Inflammatory macrophage (primary cell): ENCODE measurements at places on chromosomes 6 and 20.

GRCh38 chr20:2178318-2179232, 76.9 kb downstream of the STK35 start:
- DNase-seq = no peak

DNA sequence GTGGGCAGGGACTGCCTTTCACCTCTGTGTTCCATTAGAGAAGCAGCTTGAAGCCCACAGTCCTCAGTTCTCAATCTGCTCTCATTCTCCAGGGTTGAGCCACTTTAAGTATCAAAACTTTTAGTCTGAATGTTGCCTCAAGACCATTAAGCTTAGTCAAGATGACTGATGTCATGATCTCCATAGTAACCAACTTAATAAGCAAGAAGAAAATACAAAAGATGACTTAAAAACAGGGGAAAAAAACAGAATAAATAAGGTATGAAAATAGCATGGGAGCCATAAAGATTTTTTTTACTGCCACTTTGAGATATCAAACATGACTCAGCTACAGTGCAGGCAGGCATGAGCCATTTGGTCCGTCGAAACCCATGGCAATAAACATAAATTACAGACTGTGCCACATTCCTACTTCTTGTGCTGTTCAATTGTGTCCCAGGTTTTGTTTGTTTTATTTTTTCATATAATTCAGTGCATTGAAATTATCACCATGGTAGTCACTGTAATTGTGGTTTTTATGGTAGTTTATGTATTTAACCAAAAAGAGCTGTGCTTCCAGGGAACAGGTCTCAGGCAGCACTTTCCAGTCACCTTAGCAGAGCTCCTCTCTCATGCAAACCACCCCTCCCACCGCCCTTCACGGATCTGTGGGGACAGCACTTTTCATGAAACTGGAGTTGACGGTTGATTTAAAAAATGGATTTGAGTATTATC, 156.5 kb upstream of the INSM1 start:
- DNase-seq = no peak

DNA sequence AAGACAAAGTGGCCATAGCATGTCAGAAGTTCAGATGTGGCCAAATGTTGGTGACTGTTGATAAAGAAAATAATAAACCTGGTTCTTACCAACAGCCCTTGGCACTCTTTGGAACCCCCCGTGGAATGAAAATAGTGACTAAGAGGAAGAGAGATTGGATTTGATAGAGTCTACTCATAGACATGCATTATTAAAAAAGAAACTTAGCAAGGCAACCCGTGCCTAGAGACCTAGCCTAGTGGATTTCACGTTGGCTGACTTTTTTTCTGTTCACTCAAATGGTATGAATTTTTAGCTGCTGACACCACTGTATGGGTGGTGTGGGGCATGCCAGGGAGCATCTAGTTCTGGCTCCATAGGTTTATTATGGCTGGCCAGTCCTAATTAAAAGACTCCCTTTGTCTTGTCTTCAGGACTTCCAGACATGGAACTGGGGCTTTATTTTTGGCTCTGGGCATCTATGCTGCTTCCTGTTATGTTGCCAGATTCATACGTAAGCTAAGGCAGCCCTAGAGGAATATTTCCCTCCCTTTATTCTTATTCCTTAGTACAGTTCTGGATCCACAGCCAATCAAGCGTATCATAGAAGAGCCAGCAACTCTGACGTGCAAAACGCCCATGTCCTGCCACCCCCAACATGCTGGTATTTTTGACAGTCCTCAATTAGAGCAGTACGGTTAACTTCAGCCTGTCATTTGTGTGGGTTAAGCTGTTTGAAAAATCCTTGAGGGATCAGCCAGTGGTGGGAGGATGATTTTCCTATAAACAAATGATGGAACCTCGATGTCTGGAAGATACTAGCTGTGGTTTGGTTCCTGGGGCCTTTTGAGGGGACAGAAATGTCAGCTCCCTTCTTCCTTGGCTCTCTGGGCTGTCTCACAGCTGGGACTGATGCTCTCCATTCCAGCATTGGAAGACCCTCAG, 127.5 kb downstream of the ISM1 start:
- DNase-seq = no peak

DNA sequence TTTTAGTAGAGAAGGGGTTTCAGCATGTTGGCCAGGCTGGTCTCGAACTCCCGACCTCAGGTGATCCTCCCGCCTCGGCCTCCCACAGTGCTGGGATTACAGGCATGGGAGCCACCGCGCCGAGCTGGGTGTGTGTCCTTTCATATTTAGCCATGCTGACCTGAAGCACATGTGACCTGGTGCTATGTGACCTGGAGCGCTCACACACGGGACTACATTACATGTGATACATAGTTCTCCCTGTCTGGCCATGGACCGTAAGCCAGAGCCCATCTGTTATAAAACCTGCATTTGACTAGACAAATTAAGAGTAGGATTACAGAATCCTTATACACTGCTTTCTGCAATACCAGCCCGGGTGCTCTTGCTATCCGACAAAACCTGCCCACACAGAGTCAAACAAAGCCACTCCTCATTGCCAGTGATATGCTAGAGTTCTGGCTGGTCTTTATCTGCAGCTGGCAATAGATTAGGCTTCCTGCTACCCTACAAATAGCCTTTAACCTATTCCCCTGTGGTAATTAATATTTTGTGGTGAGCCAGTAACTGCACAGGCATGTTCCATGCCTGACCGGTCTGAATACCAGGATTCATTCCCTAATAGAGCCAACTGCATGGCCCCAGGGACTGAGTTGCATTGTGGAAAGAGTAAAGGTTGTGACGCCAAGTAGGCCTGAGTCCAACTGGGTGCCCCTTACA, 26.3 kb upstream of the FAM50B start:
- no peak for DNase-seq

- DNase-seq = no peak
Measured at GRCh38 chr6:155943635-155944034, 488.0 kb upstream of the NOX3 start.

DNA sequence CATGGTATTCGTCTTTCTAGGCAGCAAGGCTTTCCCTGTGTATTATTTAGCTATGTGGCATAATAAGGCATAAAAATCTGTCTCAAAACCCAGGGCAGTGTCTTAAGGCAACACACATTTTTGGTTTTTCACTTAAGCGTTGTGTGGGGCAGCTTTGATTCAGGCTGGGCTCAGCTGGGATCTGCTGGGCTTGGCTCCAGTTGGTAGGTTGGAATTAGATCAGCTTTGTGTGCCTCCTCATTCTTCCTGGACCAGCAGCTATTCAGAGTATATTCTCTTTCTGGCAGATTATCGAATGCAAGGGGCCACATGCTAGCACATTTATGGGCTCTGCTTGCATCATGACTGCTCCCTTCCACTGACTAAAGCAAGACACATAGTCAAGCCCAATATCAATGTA, 487.9 kb downstream of the RFPL4B start:
- no peak for DNase-seq

DNA sequence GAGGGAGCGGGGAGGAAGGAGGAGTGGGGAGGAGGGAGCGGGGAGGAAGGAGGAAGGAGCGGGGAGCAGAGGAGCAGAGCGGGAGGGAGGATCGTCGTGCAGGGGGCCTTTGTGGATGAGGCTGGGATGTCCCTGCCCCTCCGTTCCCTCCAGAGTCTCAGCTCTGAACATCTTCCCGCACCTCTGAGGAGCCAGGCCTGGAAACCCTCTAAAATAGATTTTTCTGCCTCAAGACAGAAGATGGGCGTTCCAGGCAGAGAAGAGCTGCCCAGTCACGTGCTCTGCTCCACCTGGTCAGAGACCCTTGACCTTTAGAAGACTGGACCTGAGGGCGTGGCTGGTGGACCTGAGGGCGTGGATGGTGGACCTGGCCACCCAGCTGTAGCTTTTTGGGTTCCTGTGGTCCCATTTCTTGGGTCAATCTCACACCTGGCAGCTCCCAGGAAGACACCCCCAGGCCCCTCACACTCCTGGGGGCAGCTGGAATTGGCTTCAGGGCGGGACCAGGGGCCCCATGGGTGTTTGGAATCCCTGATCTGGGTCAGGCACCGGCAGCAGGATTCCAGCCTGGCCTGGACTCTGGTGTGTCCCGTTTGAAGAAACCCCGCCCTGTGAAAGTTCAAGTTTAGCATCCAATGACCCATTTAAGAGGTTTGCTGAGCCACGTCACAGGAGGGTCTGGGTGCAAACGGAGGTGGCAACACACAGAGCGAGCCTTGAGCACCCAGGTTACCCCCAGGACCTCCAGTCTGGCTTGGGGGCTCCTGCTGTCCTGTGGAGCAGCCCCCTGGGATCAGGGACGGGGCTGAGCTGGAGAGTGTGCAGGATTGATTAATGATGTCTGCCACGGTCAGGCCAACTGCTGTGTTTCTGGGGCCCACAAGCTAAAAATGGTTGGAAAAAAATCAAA, 96.9 kb upstream of the BHLHE23 start:
- no peak for DNase-seq

DNA sequence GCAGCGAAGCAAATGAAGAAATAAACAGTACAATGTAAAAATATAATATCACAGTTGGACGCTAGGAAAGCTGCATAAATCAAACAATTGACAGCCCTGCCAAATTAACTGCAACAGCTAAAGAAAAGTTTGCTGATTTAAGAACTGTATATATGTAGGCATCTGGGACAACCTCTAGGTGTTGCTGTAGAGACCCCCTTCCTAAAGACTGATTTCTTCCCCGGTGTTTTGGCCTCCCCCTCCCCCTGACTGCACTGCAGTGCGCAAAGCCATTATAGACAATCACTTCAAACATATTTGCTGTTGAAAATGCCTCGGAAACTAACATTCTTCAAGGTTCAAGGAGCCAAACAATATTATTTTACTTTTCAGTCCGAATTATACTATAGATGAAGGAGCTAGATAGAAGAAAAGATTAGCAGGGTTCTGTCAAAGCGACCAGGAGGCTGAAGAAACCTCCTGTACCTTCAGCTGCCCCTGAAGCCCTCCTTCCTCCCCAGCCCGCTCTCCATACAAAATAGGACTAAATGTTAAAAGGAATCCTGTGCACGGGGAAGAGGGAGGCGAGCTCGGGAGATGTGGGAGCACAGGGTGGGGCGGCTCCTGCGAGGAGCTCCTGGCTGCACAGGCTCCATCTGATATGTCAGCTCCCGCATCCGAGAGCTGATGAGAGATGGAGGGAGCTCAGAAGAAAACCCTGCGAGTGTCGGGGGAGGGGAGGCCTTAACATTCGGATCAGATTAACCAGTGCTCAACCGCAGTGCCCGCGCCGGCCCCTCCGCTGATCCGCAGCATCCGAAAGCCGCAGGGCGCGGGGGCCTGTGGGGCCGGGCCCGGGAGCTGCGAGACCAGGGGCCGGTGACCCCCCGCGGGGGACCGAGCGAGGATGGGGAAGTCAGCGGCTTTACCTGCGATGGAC, 822 bp downstream of the ELOVL4 start:
- no peak for DNase-seq

DNA sequence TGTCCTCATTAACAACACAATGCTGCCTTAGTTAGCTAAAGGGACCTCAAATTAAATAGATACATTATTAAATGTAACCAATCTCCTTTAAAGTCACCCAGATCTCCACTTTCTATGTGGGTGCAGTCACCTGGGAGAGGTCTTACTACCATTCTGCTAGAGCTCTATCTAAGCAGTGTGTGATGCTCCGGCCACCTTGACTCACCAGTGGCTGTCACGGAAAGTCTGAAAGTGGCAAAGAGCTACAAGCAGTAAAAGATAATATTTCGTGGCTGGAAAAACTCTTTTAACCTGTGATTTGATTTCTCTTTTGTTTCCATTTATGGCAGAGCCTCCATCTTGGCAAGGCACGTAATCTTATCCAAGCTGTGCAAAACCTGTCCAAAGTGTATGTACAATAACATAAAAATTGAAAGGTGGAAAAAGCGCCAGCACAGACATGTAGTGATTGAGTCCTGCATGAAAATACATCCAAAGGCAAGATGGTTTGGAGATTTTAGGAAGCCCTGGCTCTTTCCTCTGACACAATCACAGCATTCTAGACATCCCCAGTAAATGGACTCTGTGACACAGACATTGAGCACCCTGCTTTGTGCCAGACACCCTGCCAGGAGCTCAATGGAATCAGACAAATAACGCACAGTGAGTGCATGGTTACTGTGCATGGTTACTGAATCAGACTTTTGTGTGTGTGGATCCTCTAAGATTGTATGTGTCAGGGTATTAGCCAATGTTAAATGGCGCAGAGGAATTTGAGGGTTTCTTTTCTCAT, 116.6 kb downstream of the ADAT2 start:
- no peak for DNase-seq

DNA sequence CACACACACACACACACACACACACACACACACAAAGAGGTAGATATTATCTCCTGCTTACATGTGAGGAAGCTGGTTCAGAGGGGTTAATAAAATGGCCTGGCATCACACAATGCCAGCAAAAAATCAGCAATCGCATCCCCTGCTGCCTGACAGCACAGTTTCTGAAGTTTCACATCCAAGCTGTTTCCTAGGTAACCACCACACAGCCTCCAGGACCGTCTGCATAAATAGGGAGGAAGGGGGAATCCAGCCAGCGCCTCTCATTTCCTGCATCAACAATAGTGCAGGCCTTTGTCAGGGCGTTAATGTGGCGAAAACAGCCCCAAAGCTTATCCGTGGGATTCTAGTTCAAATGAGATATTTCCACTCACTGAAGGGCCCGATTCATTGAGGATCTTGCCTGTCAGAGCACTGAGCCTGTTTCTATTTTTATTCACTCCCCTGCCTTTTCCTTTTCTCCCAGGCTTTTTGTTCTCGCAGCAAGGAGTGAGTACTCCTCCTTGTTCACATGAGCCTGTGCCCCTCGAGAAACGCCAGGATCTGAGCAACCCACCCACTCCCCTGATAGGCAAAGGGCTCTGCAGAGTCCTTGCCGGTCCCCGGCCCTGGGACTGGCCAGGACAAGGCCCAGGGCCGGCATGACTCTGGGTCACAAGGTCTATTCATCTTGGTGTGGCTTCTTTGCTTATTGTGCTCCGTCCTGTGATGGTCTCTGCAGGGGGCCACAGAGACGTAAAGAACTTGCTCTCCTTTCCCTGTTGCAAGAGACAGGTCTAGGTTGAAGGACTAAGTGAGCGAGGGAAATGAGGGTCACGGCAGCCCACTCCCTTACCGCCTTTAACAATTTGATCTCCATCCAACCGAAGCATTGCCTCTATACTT, 32.7 kb downstream of the TUBB2B start:
- no peak for DNase-seq

DNA sequence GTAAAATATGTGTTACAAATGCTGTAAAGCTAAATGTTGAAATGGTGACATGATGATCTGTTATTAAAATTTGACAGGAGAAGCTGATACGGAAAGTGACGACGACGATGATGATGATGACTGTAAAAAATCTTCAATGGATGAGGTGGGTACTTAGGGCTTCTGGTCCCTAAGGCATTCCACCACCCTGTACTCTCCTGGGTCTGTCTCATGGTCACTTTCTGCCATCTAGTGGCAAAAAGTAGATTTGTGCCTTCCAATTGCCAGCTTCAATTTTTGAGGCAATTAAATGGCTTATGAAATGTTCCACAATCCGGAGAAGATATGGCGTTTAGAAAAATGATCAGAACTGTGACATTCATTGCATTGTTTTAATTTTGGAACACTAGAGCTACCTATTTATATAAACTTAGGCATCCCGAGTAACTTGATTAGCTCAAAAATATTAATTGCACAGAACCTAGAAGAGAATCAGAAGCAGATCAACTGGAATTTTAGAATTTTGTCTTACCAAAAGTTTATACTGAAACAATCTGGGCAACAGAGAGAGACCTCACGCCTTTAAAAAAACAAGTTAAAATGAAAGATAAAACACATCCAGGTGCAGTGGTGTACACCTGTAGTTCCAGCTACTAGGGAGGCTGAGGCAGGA, 346.5 kb upstream of the PLCB4 start:
- peak; percentile 71 for DNase-seq

- DNase-seq = no peak
Measured at GRCh38 chr6:3011592-3011991, 11.9 kb downstream of the NQO2 start.

- DNase-seq = peak; percentile 86
Measured at GRCh38 chr6:37168811-37169495, 999 bp upstream of the PIM1 start.
